Naive B cell (primary cell): ENCODE measurements at places on chromosomes 12 and 14. TPM values are rescaled to one million over a fixed set of nuclear protein-coding genes. Genes with fewer than 3 reads are reported as not detected.
A peak's percentile ranks its signal among the peaks of the same experiment; 100 is the strongest.

- H3K36me3 ChIP-seq: peaks cover 21% of the 10 kb centered on the region
- DNase-seq: peak; percentile 7
- H3K4me3 ChIP-seq: no peak overlapping the region
- H3K27me3 ChIP-seq: no peaks in the 10 kb centered on the region
- peaks cover 9% of the 10 kb centered on the region for H3K4me1 ChIP-seq
Observed at GRCh38 chr12:905261-906031, 44.0 kb downstream of the RAD52 start.

- H3K36me3 ChIP-seq: peaks cover 10% of the 10 kb centered on the region
- peak overlapping the region; percentile 19 for H3K4me3 ChIP-seq
- H3K27ac ChIP-seq: no peak overlapping the region
- H3K27me3 ChIP-seq: no peaks in the 10 kb centered on the region
- peaks cover 22% of the 10 kb centered on the region for H3K4me1 ChIP-seq
- no peak for DNase-seq
Observed at GRCh38 chr12:71655907-71656306, 7.7 kb downstream of the ZFC3H1 start.

GRCh38 chr12:65293735-65294134 lies 15.3 kb downstream of the MSRB3 start:
- no peak for DNase-seq
- no peak overlapping the region for H3K27ac ChIP-seq
- peaks cover 7% of the 10 kb centered on the region for H3K4me1 ChIP-seq
- H3K4me3 ChIP-seq: no peak overlapping the region
- H3K36me3 ChIP-seq: no peaks in the 10 kb centered on the region

DNA sequence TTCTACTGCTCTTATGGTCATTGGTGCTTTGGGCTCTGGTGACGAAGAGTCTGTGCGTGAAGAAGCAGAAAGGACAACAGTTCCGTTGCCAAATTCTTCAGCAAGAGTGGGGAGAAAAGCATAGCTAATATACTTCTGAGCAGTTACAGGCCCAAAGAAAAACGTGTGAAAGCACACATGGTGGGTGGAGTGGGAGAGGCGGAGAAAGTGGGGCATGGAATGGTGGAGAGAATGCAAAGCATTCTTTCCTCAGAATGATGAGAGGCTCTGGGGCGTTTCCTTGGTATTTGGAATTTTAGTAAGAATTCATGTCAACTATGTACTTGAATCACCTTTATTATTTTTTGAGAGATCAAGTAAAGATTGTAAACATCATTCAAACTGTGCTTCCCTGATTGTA lies 396.1 kb downstream of the NAV3 start:
- H3K27me3 ChIP-seq: no peaks in the 10 kb centered on the region
- H3K4me1 ChIP-seq: no peaks in the 10 kb centered on the region
- no peaks in the 10 kb centered on the region for H3K36me3 ChIP-seq
- H3K4me3 ChIP-seq: no peak overlapping the region

- peaks cover 26% of the 10 kb centered on the region for H3K27me3 ChIP-seq
- no peaks in the 10 kb centered on the region for H3K36me3 ChIP-seq
- no peak for DNase-seq
Observed at GRCh38 chr14:92308716-92309115, 14.2 kb upstream of the SLC24A4 start.

- no peak overlapping the region for H3K4me3 ChIP-seq
- peaks cover 24% of the 10 kb centered on the region for H3K4me1 ChIP-seq
- DNase-seq: no peak
Observed at GRCh38 chr14:51242545-51243490, 2.8 kb downstream of the TMX1 start.

DNA sequence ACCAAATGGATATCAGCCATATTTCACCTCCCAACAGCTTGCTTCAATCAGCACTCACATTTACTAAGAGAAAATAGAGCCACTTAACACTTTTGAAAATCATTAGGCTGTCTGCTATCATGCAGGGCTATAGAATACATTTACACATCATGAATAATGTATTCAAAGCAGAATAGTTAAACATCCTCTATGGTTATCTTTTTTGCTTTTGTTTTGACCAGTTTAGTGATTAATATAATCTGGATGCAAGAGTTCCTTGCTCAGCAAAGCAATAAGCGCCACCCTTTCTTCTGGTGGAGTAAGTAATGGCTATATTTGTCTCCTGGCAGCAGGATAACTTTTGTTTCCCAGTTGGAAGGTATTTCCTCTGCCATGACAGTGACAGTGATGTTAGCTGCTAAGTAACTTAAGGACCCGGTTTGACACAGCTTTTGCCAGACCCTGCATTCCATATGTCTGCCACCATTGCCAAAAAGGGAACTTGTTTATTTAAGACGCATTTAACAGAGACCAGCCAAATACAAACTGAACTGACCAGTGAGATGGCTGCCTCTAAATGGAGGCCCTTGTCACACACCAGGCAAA lies 70.3 kb upstream of the NR2C1 start:
- no peak for DNase-seq
- H3K27ac ChIP-seq: no peak overlapping the region
- H3K4me1 ChIP-seq: no peaks in the 10 kb centered on the region

Gene SERPINA6
- not detected for polyA plus RNA-seq

- peaks cover 4% of the 10 kb centered on the region for H3K36me3 ChIP-seq
- no peak overlapping the region for H3K27ac ChIP-seq
- no peak overlapping the region for H3K4me3 ChIP-seq
- H3K4me1 ChIP-seq: no peaks in the 10 kb centered on the region
Observed at GRCh38 chr12:29278673-29279420, 102.1 kb downstream of the ERGIC2 start.

Gene TMEM63C
- not detected for polyA plus RNA-seq

- no peak for DNase-seq
- H3K27me3 ChIP-seq: peaks cover 77% of the 10 kb centered on the region
- H3K36me3 ChIP-seq: no peaks in the 10 kb centered on the region
- H3K4me3 ChIP-seq: peak overlapping the region; percentile 75
- H3K27ac ChIP-seq: no peak overlapping the region
- peaks cover 66% of the 10 kb centered on the region for H3K4me1 ChIP-seq
Observed at GRCh38 chr14:20627346-20628027, 14.0 kb downstream of the OR6S1 start.

Gene RFX4
- polyA plus RNA-seq: not detected

GRCh38 chr14:104708606-104709268 lies 15.3 kb upstream of the ADSS1 start:
- H3K36me3 ChIP-seq: no peaks in the 10 kb centered on the region
- H3K27me3 ChIP-seq: no peaks in the 10 kb centered on the region
- peaks cover 15% of the 10 kb centered on the region for H3K4me1 ChIP-seq
- peak; percentile 67 for DNase-seq
- no peak overlapping the region for H3K27ac ChIP-seq
- no peak overlapping the region for H3K4me3 ChIP-seq

DNA sequence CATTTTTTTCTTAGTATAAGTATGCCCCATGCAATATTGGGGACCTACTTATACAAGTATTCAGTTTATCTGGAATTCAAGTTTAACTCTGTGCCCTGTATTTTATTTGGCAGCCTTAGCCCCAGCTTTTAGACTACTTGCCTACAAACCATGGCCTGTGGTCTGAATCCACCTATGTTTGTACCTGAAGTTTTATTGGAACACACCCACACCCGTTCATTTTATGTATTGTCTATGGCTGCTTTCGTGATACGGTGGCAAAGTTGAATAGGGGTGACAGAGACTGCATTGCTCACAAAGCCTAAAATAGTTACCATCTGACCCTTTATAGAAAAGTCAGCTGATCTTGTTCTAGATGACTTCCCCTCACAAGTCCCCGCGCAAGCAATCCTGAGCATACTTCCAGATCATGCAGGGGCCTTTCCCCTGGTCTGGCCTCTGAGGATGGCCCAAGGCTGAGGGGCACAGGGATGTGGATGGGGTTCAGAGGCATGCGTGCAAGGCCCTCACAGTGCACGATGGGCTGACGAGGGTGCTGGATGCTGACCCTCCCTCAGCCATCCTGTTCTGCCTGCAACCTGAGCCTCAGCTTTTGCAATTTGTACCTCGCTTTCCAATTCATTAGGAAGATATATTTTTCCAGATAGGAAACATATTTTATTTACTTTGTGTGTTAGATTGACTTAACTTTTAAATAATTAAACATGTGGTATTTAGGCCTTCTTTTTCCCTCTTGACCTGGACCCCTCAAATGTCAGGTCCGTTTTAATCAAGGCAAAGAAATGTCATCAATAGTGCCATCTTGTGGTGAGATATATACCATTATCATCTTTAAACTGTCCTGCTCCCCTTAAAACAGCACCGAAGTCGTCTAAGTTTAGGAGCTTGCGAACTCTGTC lies 527.3 kb upstream of the CCDC196 start:
- H3K27me3 ChIP-seq: peaks cover 19% of the 10 kb centered on the region
- peak overlapping the region; percentile 83 for H3K27ac ChIP-seq
- DNase-seq: peak; percentile 21
- no peaks in the 10 kb centered on the region for H3K36me3 ChIP-seq
- peaks cover 4% of the 10 kb centered on the region for H3K4me1 ChIP-seq
- H3K4me3 ChIP-seq: no peak overlapping the region

Gene TMEM117
- polyA plus RNA-seq: 5.4 TPM
